NCI-H524 (cell line): ENCODE measurements at places on chromosomes 1 and 21.
A peak's percentile ranks its signal among the peaks of the same experiment; 100 is the strongest.

- DNase-seq: peak; percentile 93
Measured at GRCh38 chr1:42807056-42807668, 9.8 kb upstream of the ERMAP start.

GRCh38 chr1:117665556-117666270 lies 59.9 kb downstream of the TENT5C start:
- no peak for DNase-seq

GRCh38 chr1:116373431-116374352 lies 648 bp downstream of the ATP1A1 start:
- DNase-seq: peak; percentile 45

GRCh38 chr1:11790880-11791715 lies 14.7 kb downstream of the MTHFR start:
- DNase-seq: no peak

DNA sequence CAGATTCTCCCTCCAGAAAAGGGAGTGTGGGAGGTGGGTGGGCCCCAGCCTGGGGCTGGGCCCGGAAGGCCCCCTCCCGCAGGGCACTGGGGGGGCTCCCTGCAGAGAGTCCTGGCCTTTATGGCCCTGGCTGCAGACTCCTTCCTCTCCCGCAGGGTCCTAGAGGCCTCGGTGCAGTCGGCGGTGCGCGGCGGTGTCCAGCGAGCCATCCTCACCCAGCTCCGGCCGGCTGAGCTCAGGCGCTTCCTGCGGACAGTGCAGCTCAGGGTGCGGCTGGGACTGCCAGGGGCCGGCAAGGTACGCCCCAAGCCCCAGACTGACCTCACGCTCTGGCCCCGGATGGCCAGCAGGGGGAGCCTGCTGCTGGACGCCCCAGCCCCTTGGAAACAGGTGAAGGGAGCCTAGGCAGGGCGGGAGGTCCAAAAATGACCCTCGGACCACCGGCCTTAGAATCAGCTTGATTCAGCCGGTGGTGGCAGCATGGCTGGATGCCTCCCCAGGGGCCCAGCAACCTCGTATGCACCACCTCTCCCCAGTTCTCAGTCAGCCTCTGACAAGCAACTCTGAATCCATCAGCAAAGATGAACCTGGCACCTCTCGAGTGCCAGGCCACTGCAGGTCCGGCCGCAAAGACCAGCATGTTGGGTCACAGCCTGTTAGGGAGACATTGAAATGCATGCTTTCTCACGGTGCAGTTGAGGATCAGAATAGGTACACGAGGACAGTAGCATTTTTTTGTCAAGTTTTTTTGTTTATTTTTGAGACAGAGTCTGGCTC lies 20.6 kb downstream of the MTHFR start:
- DNase-seq: peak; percentile 17

DNA sequence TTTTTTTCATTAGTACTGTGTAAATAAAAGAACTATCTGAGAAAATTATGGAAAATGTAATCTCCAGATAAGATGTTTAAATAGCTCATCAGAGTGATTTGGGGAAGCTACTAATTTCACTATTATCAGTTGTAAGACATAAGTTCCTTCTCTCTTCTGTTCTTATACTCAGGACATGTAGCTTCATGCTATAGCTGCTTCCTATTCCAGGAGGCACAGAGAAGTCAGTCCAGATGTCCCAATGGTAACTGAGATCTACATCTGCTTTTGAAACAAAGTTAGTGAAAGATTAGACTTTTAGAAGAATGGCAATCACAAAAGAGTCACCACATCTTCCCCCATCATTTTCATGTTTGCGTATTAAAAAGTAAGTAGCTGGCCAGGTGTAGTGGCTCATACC lies 5.6 kb downstream of the MAP3K21 start:
- no peak for DNase-seq

GRCh38 chr1:83022206-83022605 lies 976.7 kb downstream of the TTLL7 start:
- DNase-seq: no peak

DNA sequence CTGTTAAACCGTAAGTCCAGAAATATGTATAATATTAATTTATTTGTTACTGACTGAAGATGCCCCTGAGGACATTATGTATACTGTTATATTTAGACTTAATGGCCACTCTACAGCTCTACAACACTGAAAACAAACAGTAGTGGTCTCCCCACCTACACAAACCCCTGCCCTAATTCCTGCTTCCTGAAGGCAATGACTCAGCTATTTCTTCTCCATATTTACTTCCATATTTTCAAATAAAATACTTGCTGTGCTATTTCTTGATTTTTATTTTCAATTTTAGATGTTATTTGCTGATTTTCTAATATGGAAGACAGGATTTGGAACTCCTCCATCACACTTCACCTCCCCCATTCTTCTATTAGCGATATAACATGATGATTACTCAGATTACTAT lies 97.6 kb downstream of the PCNX2 start:
- DNase-seq: no peak

- no peak for DNase-seq
Measured at GRCh38 chr1:23567629-23567995, 8.3 kb upstream of the ID3 start.

DNA sequence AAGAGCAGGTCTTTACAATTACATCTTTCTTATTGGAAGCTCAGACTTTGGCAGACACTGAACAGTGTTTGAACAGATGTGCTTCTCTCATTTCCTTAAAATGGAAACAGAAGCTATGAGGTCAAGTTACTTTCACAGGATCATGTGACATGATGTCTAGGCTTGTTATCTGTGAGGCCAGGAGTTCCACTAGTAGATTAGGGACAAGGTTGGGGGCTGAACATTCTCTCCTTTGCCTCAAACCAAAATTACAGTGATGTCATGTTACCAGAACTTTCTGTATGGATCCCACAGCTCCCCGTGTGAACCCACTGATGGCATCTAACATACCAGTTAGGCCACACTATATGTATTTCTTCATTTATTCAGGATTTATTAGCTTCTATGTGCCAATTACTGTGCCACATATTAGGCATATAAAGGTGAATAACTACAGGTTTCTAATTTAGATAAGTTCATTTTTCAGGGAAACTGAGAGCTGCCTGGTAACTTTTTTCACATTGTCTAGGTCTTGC lies 6.0 kb downstream of the DYNLT5 start:
- DNase-seq: peak; percentile 86

- no peak for DNase-seq
Measured at GRCh38 chr1:244181867-244182266, 130.8 kb downstream of the ZBTB18 start.

DNA sequence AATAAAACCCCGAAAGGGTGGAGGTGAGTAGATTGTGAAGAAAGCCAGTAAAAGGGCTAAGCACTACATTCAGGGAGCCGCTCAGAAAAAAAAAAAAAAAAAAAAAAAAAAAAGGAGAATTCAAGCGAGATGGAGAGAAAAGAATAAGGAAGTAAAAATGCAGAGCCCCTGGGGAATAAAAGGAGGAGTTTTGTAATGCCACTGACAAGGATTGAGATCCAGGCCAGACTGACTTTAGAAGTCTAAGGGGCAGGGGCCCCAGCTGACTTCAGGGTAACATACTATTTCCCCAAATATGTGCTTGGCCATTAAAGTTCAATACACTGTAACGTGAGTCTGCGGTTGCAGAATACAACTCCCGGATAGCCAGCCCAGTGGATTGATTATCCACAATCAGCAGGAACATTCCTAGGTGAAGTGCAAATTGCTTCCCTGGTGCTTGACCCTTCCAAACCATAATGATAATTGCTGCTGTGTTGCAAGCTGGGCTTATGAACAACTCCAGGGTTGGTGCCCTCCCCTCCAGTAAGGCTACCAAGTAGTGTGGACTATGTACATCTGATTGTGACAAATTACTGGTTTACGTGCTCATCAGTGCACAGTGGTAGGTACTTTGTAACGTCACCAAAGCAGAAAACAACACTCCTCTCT lies 30.7 kb upstream of the RRP15 start:
- DNase-seq: no peak

DNA sequence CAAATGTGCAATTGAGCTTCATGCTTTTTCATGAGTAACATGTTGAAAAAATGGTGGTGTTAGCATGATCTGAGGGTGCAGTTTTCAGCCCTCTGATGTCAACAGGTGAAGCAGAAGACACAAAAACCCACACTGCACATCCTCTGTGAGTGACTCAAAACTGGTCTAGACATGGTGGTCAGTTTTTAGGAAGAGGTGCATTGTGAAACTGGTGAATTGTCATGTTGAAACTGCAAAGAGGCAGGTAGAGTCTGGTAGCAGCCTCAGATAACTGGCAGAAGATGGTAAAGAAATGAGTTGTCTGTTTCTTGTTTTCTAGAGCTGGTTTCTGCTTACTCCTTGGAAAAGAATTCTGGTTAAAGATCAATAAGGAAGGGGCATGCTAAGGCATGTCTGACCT lies 97.3 kb upstream of the HMCN1 start:
- DNase-seq: no peak

DNA sequence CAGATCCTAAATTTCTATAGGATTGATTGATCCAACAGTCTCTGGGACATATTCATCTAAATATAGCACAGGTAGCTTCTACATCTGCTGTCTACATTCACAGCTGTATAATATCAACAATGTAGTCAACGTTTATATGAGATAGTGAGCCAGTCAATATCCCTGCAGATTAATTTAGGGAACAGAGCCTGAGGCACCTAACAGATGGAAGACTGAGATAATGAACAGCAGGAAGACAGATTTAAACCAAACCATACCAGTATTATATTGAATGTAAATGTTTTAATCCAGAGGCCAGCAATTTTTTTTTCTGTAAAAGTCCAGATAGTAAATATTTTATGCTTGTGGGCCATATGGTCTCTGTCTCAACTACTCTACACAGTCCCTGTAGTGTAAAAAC lies 2072.4 kb downstream of the MRPL39 start:
- peak; percentile 82 for DNase-seq

- DNase-seq: no peak
Measured at GRCh38 chr1:94739521-94740061, 80.6 kb upstream of the SLC44A3 start.

GRCh38 chr1:8025671-8026144 lies 401 bp downstream of the ERRFI1 start:
- no peak for DNase-seq

- no peak for DNase-seq
Measured at GRCh38 chr1:1427106-1427819, 6.2 kb upstream of the ANKRD65 start.

- DNase-seq: no peak
Measured at GRCh38 chr1:29875557-29876028, 639.3 kb downstream of the PTPRU start.

- DNase-seq: no peak
Measured at GRCh38 chr1:42833981-42834380, 12.4 kb upstream of the ZNF691 start.

DNA sequence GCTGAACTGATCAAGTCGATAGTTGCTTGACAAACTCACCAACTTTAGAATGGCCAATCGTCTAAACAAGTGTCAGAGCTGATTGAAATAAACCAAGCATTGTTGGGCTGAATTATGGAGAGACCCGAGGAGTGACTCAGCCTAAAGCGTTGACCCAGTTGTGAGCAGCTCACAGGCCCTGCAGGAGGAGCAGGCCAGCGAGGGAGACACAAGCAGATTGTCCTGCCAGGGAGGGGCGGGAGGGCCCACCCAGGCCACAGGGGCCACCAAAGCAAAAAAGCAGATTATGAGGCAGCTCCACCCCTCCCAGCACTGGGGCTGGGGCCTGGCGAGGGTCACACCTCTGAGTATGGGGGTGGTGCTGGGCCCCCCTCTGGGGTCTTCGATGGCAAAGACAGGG lies 10.1 kb upstream of the MATN1 start:
- DNase-seq: no peak

GRCh38 chr21:34801519-34802132 lies 132.8 kb downstream of the CLIC6 start:
- peak; percentile 8 for DNase-seq

DNA sequence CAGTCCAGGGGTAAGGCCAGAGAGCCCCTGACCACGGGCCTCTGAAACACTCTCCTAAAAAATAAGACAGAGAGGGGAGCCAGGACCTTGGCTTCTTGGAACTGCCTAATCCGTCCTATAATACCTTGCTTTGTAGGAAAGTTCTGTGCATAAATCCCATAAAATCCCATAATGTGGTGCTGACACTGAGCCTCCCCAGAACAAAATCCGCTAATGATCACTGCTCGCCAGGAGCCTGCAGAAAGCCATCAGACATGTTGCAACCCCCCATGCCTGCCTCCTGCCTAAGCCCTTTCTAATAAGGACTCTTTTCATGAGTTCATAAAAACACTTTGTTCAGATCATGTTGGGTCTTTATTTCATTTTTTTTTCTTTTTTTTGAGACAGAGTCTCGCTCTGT lies 9.3 kb upstream of the DHRS3 start:
- DNase-seq: no peak

- DNase-seq: no peak
Measured at GRCh38 chr1:77511440-77511840, 171.0 kb downstream of the ZZZ3 start.

DNA sequence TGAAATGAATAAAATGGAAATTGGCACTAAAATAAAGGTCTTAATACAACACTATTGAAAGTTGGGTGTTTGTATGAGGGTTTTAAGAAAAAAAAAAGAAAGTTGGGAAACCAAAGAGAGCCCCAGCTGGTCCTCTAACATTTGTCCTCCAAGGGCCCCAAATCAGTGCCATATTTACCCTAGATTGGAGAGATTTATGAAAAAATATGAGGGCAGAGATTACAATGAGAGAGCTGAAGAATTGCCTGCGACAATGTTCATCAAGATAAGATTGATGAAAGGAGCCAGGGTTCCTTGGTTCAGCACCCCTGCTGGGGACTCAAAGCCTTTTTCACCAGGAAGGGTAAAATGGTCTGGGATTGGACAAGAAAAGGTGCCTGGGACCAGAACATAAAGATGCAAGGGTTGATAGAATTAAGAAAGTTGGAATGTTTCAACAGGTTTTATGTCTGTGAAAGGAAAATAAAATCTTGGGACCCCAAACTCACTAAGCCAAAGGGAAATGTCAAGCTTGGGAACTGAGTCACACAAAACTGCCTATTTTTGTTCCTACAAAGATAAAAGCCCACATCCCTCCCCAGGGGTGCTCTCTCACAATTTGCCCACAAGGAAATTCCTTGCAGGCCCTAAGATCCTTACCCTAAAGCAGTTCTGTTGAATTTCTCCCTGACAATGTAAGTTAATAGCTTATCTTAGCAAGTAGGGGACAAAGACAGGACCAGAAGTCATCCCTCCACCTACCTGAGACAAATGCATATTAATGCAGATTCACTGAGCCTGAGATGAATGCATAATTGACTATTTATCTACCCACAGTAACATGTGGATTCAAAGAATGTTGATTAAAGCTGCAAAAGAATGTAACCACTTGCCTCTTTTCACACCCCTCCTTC lies 26.8 kb downstream of the CBR1 start:
- DNase-seq: no peak

DNA sequence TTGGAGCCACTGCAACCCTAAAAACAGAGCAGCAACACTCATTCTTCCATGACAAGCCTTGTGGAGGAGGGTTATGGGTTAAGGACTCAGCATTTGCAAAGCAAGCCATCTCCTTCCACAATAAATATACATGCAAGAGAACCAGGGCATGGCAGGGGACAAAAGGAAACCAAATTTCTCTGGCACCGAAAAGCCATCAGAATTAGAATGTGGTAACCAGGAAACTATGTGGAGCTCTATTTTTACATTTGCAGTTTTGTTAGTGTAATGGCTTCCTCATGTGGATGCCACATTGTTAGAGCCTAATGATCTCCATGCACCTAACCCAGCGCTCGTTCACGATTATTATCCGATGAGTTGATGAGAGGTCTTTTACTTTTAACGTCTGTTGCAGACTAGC lies 91.7 kb downstream of the NAV1 start:
- no peak for DNase-seq
